ENCODE measurements at places on chromosomes 3 and 15. TPM values are rescaled to one million over a fixed set of nuclear protein-coding genes. Genes with fewer than 3 reads are reported as not detected.

Gene ITGA11
- total RNA-seq: 0.15 TPM

Gene FSIP1
- 0.73 TPM for total RNA-seq

Gene NME9
- total RNA-seq: under 0.01 TPM

Gene GCNT3
- total RNA-seq: 0.33 TPM

Gene RHCG
- 0.69 TPM for total RNA-seq

Gene OR5K2
- not detected for total RNA-seq

Gene CKMT1B
- total RNA-seq: not detected

Gene SLC24A5
- 668 TPM for total RNA-seq

Gene MCF2L2
- total RNA-seq: 0.62 TPM

Gene GCSAM
- total RNA-seq: not detected

Gene ABHD17C
- total RNA-seq: 31.6 TPM

Gene SLC24A1
- 8.3 TPM for total RNA-seq

Gene KLF15
- total RNA-seq: 6.9 TPM

Gene MYO5C
- 0.33 TPM for total RNA-seq

Gene CAPN3
- 556 TPM for total RNA-seq

Gene CHRFAM7A
- 0.15 TPM for total RNA-seq

Gene GOLGA6L10
- 0.69 TPM for total RNA-seq

Gene LMOD3
- total RNA-seq: not detected

Gene CPNE9
- total RNA-seq: not detected

Gene SERPINI2
- total RNA-seq: 0.46 TPM

Gene FGF7
- total RNA-seq: under 0.01 TPM

Data from melanocyte of skin (primary cell).